Stimulated activated CD4-positive, alpha-beta T cell treated with anti-CD3 and anti-CD28 coated beads, Interleukin-15, amount 100 ng/mL, for 1 hour (primary cell): ENCODE measurements at places on chromosomes 11 and 22.

- DNase-seq = no peak
These were observed 58.4 kb upstream of the WNT7B start for GRCh38 chr22:46035380-46035741.

DNA sequence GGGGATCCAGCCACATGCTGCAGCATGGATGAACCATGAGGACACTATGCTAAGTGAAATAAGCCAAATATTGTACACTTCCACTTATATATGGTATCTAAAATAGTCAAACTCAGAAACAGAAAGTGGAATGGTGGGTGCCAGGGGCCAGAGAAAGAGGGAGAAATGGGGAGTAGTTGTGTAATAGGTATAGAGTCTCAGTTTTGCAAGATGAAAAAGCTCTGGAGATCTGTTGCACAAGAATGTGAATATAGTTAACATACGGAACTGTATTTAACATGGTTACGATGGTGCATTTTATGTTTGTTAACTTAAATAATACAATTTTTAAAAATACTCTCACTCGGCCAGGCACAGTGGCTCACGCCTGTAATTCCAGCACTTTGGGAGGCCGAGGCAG, 21.2 kb downstream of the GDPD5 start:
- DNase-seq = no peak

- DNase-seq = no peak
These were observed 82.7 kb upstream of the LINC01488 start for GRCh38 chr11:69398529-69399492.

GRCh38 chr11:75524665-75525432, 892 bp downstream of the GDPD5 start:
- no peak for DNase-seq

DNA sequence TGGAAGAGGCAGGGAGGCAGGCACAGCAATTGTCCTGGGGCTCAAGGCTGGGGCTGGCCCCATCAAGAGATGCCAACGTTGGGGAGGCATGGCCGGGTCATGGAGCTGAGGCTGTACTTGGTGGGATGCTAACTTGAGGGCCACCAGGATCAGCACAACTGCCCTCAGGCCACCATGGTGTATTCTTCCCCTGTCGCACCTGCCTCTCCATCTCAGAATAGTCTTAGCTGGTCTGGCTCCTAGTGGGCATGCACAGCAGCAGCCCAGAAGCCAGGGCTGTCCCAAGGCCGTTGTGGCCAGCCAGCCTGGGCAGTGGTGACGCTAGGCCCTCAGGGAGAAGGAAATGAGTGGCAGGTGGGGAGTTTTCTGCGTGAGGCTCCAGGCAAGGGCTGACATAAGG, 91.3 kb downstream of the DHCR7 start:
- no peak for DNase-seq

DNA sequence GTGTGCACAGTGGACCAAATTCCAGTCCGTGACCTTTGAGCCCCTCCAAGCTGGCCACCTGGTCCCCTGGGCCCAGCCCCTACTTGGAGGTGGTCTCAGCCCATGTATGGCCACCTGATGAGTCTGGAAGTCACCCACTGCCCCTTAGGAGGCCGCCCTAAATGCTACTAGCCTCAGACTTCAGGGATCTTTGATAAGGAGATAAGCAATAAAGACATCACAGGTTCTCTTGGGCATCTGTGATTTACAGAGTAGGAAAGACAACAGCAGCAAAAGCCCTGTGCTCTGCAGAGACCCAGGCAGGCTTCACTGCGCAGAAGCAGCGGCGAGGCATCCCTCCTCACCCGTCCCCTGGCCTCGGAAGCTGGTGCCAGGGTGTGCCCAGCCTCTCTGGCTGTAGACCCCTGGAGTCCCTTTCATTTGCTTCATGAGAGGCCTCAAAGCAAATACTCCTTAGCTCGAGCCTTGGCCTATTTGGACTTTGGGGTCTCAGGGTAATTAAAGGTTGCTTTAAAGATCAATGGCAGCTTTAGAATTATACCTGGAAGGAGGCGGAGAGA, 360.1 kb downstream of the TBC1D22A start:
- DNase-seq = no peak

GRCh38 chr11:62138630-62139425, 15.0 kb downstream of the INCENP start:
- DNase-seq = no peak

DNA sequence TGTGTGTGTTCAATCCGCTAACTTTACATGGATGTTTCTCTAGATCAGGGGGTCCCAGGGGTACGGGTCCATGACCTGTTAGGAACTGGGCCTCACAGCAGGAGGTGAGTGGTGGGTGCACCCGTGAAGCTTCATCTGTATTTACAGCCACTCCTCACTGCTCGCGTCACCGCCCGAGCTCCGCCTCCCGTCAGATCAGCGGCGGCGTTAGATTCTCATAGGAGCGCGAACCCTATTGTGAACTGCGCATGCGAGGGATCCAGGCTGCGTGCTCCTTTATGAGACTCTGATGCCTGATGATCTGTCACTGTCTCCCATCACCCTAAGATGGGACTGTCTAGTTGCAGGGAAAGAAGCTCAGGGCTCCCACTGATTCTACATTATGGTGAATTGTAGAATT, 31.9 kb downstream of the MRGPRD start:
- no peak for DNase-seq

DNA sequence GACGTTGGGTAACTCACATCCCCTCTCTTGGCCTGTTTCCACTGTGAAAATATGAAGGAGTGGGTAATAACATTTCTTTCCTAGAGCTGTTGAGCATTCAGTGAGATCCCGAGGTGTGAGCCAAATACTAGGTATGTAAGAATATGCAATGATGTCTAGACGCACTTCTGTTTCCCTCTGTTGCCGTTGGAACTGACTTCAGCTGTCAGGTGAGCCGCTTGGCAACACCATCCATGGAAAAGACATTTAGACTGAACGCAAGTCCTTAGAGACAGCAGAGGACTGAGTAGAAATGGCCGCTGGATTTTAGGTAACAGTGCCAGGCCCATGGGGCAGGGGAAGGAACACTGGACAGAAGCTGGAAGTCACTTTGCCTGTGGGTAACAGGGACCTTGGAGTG, 29.5 kb upstream of the SHANK2 start:
- no peak for DNase-seq

GRCh38 chr11:60864856-60865513, 2.4 kb upstream of the ZP1 start:
- no peak for DNase-seq

DNA sequence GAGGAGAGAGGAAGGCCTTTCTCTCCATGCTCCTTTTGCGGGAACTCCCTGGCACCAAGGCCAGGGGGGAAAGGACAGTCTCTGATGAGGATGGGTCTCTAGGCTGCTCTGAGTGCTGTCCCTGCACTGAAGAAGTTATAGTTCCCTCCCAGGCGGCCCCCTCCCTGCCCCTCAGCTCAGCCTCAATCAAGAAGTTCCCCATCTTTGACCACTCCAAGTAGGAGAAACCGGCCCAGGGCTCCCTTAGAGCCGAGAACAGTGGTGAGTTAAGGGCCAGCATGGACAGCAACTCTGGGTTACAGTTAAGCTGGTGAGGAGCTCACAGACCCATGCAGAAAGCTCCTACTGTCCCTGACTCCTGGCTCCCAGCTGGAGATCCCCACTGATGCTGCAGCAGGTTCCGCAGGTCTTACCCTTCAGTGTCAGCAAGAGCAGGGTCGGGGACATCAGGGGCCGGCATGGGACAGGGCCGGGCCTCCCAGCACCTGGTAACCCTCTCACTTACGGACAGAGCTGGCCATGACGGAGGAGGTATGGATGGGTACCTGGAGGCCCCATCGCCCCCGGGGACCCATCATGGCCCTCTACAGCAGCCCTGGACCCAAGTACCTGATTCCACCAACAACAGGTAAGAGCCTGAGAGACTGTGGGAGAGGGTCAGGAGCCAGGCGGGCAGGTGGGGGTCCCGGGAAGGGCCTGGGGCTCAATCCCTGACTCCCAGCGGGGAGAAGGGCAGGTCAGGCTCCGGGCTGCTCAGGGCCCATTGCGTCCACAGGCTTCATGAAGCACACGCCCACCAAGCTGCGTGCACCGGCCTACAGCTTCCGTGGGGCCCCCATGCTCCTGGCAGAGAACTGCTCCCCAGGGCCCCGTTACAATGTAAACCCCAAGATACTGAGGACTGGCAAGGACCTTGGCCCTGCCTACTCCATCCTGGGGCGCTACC, 4.2 kb downstream of the SCGB1C1 start:
- DNase-seq = no peak

DNA sequence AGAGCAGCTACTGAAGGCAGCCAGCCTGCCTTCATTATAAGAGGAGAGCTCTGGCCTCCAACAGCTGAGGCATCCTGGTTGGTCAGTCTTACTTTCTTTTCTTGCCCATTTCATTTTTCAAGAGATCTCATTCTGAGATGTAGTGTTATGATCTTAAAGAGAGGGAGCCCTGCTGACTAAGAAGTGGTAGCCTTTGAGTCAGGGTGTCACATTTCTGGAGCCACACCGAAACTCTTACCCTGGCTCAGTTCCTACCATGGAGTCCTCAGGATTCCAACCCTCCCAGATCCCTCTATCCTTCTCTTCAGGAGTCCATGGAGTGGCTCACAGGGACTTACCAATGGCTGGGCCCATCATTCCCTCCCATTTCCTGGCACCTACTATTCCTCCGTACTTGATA, 386.1 kb upstream of the LARGE1 start:
- DNase-seq = no peak

DNA sequence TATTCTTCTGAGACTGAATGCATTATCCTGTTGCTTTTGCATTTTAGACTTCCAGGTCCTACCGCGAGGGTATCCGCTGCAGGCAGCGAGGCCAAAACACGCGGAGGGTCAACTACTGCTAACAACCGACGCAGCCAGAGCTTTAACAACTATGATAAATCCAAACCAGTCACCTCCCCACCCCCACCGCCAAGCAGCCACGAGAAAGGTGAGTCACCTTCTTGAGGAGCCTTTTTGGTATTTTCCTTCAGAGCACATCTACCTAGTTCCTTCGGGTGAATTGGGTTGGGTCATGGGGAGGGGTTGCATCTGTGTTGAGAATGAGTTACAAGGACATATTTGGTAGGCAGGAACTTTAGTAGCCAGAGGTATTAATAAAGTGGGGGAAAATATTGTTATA, 179.8 kb downstream of the NAV2 start:
- no peak for DNase-seq

- no peak for DNase-seq
These were observed 16.2 kb downstream of the CSF2RB start for GRCh38 chr22:36929621-36930020.

DNA sequence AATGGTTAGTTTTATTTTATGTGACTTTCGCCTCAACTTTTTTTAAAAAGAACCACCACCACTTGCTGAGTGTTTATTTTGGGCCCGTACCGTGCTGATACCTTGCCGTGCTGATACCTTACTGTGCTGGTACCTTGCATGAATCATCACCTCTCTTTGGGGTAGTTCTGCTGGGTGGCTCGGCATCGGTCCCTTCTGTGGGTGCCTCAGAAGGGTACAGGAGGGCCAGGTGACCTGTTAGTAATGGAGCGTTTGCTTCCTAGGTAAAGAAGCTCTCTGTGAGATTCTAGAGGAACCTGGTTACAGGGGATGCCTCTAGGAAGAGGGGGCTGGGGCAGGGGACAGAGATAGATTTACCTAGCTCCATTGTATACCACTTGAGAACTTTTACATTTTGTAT, 17.1 kb downstream of the TOM1 start:
- no peak for DNase-seq

- no peak for DNase-seq
These were observed 22.5 kb upstream of the EED start for GRCh38 chr11:86222081-86222480.

DNA sequence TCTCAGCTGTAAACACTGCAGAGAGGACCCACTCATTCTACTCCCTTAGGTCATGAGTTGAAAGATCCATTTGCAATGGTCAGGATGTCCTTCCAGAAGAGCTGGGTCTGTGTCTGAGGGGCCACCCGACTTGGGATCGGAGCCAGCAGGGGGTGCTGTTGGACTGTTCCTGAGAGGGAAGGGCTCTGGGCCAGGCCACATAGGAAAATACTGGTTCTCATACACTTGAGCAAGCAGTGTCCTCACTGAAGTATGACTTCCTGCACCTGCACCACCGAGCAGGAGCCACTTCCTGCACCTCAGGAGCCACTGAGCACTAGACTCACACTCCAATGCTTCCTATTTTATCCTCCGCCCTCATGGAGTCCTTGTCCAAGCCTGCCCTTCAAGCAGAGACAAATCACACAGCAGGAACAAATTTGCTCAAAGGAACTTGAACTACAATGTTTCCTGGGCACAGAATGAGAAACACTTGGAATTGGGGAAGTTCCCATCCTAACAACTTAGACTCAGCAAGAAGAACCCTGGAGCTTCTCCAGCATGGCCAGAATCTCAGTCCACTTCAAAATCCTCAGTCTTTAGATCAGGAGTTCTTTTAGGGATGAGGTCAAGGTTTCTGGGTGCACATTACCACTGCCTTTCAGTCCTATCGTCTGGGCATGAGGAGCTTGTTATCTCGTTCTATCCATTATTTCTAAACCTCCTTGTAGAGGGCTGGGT, 36.6 kb upstream of the VPREB1 start:
- peak; percentile 47 for DNase-seq

DNA sequence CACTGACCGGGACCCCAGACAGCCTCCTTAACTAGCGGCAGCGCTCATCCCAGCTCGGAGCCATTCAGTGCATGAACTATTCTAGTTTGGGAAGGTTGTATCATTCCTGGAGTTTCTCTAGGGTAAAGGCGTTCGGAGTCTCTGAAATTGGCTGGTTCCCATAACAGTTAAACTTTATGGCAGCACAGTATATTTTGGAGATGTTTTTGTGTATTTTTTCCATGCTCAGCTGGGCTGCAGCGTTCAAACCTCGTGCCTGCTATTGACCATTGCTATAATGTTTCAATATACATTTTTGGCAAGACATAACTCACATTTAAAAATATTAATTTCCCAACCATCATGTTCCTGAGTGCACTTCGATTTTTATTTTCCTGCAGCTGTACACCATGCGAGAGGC, 169.7 kb downstream of the ST3GAL4 start:
- DNase-seq = no peak

DNA sequence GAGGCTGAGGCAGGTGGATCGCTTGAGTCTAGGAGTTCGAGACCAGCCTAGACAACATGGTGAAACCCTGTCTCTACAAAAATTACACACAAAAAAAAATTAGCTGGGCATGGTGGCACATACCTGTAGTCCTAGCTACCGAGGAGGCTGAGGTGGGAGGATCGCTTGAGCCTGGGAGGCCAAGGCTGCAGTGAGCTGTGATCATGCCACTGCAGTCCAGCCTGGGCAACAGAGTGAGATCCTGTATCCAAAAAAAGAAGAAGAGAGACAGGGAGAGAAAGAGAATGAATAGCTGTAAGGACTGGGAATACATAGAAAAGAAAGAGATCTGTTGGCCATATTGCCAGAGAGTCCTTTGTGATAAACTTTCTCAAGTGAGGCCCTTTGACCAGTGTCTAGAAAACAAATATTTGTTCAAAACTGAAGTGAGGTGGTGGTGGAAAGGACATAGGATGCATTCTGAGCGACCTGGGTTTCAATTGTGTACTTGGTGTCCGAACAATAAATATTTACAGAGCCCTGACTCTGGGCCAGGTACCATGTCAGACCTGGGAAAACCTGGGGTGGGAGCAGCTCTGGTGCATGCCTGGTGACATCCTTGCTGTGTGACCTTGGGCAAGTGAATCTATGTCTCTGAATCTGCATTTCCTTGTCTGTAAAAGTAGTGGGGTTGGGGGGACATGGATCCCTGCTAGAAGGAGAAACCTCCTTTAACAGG, 89.6 kb upstream of the CRYBB3 start:
- no peak for DNase-seq

- DNase-seq = no peak
These were observed 2.2 kb downstream of the APOA1 start for GRCh38 chr11:116835042-116835772.
